Cerebellar nuclear complex (tissue), 1 donor: ENCODE measurements at places on chromosomes 2 and 18.

DNA sequence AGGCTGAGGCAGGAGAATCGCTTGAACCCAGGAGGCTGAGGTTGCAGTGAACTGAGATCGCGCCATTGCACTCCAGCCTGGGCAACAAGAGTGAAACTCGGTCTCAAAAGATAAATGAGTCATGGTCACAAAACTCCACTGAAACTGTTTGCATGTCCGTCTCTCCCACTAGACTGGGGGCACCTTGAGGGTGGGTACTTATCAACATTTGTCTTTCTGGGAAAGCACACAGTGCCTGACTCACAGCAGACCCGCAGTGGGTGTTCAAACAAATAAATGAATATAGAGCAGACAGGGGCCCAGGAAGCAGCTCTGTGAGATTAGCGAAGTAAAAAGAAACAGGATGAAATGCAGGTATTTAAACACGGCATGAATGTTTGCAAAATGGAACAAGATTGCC, 211.1 kb upstream of the GATA6 start:
- no peak for DNase-seq

GRCh38 chr2:143390171-143390570, 261.0 kb downstream of the ARHGAP15 start:
- DNase-seq, result peak; percentile 68

DNA sequence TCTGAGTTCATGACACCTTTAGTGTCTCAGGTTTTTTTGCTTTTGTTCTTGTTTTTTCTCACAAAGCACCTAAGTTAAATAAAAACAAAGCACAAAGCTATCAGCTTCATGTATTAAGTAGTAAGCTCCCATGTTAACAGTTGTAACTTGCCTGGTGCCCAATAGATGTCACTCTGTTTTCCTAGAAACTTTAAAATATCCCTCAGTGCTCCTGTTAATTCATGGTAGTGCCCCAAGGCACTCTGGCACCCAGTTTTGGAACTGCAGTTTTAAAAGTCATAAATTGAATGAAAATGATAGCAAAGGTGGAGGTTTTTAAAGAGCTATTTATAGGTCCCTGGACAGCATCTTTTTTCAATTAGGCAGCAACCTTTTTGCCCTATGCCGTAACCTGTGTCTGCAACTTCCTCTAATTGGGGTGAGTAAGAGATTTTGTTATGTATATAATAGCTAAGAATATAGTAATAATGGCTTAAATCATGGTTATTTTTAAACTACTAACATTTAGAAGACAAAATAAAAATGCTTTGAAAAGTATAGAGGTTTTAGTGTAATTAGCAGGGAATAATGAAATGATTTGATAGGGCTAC, 555.0 kb upstream of the TMEFF2 start:
- DNase-seq, result no peak

- DNase-seq, result no peak
Observed at GRCh38 chr2:222724208-222724607, 52.8 kb downstream of the MOGAT1 start.
